ENCODE measurements at places on chromosomes 6 and 20. TPM values are rescaled to one million over a fixed set of nuclear protein-coding genes. Genes with fewer than 3 reads are reported as not detected.

FAM110A gene
- 61.8 TPM for total RNA-seq

SAMD5 gene
- not detected for total RNA-seq

PNLDC1 gene
- total RNA-seq: 0.43 TPM

EPB41L1 gene
- not detected for total RNA-seq

BANF2 gene
- not detected for total RNA-seq

HAO1 gene
- not detected for total RNA-seq

GATA5 gene
- not detected for total RNA-seq

ZBTB46 gene
- total RNA-seq: 0.10 TPM

PAX1 gene
- total RNA-seq: not detected

COX4I2 gene
- not detected for total RNA-seq

WFDC10B gene
- not detected for total RNA-seq

PRPF6 gene
- 71.1 TPM for total RNA-seq

AVP gene
- total RNA-seq: not detected

SIRPD gene
- total RNA-seq: not detected

IP6K3 gene
- not detected for total RNA-seq

LHFPL5 gene
- not detected for total RNA-seq

DDO gene
- not detected for total RNA-seq

FAM209A gene
- 2.4 TPM for total RNA-seq
